ENCODE measurements at places on chromosomes 2 and 18.

GRCh38 chr18:45680066-45680690 is 43.8 kb upstream of the SLC14A1 start:
- no peak for DNase-seq

GRCh38 chr2:26820932-26821331 is 27.0 kb upstream of the DPYSL5 start:
- no peak for DNase-seq

- no peak for DNase-seq
These were observed 43.4 kb downstream of the LHCGR start for GRCh38 chr2:48712151-48712550.

DNA sequence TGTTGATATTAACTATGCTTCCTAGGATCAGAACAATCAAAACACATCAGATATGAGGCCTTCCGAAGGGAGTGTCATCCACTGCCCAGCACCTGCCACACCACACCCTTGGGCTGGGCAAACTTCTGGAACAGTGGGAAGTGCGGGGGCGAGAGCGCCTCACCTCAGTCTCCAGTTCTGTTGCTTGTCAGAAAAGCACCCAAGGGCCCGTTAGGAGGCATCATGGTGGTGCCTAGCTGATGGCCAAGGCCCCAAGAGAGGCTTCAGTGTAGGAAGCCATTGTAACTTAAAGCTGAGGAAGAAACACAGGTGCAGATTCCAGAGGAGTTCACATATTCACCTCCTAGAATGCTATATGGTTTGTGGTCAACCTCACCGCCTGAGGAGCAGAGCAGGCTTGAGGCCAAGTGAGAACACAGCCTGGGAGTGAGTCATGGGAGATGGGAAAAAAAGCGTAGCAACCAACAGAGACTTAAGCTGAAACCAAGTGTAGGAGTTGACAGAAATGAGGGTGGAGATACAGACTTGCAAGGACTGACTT is 85.1 kb upstream of the ATL2 start:
- no peak for DNase-seq

GRCh38 chr2:216932863-216933548 is 73.1 kb upstream of the TNP1 start:
- no peak for DNase-seq

- DNase-seq: no peak
These were observed 563 bp downstream of the KIF3C start for GRCh38 chr2:25981596-25982272.

- DNase-seq: no peak
These were observed 19.8 kb downstream of the SPIRE1 start for GRCh38 chr18:12637901-12638643.

DNA sequence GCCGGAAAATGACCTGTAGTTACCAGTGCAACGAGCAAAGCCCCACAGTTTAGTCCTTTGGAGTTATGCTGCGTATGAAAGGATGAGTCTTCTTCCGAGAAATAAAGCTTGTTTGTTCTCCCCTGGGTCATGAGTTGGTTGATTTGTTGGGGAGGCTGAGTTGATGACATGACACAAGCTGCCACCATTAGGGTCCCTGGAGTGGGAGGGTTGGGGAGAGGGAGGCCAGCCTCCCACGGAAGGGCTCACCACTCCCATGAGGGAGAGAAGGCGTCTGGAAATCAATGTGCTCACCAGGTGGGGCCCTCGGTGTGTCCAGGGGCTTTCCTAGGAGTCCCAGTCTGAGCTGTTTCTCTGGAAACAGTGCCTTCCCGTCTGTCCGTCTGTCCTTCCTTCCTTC is 7.4 kb upstream of the DGKD start:
- no peak for DNase-seq

DNA sequence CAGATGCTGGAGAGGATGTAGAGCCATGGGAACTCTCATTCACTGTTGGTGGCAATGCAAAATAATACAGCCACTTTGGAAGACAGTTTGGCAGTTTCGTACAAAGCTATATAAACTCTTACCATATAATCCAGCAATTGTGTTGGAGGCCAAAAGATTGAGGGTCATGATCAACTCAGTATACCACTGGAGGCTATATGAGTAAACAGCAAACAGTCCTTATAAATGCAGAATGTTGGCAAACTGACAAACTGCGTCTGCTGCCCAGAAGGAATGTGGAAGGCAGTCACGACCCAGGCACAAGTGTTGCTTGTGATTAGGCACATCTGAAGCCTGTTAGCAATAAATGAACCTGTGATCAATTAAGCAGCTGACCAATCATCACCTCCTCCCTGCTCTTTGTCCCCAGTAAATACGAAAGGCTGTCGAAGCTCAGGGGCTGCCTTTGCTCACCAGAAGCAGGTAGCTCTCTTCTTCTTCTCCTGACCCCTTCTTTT is 98.1 kb upstream of the SPOPL start:
- DNase-seq: no peak

DNA sequence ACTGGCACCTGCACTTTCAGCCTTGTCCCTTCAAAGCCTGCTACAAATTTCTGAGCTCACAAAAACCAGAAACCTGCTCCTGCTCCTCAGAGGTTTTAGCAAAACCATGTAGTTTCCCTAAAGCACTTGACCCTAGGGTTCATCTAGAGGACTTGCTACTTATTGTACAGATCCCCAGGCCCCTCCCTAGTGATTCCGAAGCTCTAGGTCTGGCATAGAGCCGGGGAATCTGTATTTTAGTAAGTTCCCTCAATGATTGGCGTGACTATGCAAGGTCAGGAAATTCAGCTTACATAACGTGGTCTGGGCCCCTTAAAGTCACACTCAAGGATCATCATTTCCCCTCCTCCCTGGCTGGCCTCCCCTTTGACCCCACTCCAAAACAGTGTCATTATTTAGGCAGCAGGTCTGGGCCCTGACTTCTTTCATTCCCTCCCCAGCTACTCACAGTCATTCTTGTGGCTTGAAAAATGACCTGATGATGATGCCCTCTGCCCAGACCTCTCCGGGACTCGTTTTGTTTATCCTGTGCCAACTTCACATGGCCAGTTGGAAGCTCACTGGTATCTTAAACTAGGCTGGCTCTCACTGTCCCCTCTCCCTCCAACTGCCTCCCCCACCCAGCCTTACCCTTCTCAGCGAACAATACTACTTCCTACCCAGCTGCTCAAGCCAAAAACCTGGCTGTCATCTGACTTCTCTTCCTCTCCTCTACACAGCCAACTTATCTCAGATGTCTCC is 36.0 kb downstream of the WDFY1 start:
- no peak for DNase-seq
